Right renal pelvis (tissue), 4 donors: ENCODE measurements at places on chromosomes 3 and 15. TPM values are rescaled to one million over a fixed set of nuclear protein-coding genes. Genes with fewer than 3 reads are reported as not detected.

GRCh38 chr3:183637106-183637486 is 1.7 kb downstream of the KLHL24 start:
- no peak for DNase-seq

- no peak for DNase-seq
Observed at GRCh38 chr3:179278932-179279693, 28.2 kb upstream of the KCNMB3 start.

GRCh38 chr3:162092751-162093150 is 596.1 kb downstream of the OTOL1 start:
- no peak for DNase-seq

DNA sequence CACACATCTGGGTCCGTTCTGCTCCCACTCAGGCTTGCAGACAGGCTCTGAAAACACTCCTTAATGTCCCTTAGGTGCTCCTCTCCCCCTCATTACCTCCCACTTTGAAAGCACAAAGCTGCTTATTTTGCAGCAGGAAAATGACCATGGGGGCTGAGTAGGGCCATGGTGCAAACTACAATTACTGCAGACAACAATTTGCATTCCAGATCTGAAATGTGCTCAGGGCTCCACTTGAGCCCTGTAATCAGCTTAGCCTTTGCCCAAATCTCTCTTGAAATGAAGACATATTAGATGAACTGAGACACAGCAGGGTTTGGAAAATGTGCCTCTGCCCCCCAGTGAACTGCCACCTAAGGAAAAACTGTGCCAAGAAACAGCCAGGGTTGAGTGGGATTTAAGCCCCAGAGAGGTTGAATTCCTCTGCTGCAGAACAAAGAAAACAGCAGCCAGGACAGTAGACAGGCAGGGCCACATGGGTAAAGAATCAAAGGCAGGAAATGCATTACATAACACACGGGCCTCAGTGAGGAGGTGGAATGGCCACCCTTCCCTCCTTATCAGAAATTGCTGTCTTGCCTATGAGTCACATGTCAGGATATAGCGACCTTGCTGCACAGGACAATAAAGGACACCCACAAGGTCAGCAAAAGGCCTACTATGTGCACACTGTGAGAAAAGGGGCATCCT is 126.8 kb upstream of the ARHGEF3 start:
- no peak for DNase-seq

GRCh38 chr3:131323792-131324191 is 57.8 kb upstream of the NUDT16 start:
- DNase-seq: no peak

- DNase-seq: no peak
Observed at GRCh38 chr3:86793786-86794185, 197.2 kb downstream of the VGLL3 start.

DNA sequence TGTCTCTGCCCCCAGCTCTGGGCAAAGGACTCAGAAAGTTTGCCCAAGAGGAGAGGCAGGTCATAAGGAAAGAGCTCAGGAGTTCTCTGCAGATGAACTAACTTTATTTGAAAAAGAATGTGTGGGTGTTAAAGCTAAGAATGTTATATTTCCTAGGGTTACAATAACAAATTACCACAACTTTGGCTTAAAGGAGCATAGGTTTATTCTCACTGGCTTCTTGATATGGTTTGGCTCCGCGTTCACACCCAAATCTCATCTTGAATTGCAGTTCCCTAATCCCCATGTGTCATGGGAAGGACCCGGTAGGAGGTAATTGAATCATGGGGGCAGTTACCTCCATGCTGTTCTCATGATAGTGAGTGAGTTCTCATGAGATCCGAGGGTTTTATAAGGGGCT is 383.7 kb upstream of the CFAP20DC start:
- no peak for DNase-seq

- DNase-seq: no peak
Observed at GRCh38 chr3:65177960-65178376, 490.2 kb upstream of the ADAMTS9 start.

- no peak for DNase-seq
Observed at GRCh38 chr3:155641956-155642355, 102.9 kb downstream of the PLCH1 start.

GRCh38 chr3:170346481-170347392 is 10.8 kb upstream of the SKIL start:
- DNase-seq: no peak

DNA sequence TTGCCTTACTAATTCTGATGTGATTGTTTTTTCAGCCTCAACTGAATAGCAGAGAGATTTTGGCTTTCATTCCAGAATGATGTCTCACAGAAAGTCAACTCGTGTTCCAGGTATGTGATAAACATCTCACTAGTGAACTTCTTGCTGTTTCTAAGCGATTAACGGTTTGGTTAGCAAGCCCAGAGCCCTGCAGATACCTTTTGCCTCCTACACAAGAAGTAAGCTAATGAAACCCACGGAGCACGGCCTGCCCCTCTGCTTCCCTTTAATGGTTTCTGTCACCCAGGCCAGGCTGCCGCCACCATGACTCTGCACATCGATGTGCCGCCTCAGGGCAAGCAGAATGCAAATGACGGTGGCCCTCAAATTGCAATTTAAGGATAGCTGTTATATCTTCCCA is 155.9 kb upstream of the ICE2 start:
- no peak for DNase-seq

DNA sequence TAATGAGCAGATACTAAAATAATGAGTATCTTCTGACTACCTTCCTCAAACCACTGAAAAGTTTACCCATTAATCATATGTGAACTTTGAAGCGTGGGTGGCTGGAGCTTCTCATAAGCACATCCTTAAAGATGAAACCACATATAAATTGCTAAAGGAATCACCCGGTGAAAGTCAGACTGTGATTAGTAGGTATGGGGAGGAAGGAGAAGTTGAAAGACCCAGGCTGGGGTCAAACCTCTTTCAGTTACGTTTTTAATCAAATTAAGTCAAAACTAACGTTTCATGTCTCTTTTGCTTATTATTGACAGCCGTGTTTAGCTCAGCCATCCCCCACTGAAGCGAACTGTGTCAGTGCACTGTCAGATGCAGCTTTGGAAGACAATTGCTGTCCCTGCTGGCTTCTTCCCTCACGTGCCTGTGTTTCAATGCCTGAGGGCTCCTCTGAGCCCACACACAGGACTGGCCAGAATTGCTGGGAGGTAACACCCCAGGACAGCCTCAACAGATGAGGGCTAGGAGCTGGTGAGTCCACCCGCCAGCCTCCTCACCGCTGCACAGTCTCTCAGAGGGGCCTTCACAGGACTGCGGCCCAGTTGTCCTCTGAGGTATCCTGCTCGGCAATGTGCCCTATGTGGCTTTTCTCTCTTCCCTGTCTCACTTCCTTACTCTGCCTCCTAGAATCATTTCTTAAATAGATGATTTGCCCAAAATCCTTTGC is 29.3 kb upstream of the SH3BP5 start:
- DNase-seq: no peak

- no peak for DNase-seq
Observed at GRCh38 chr3:141116721-141117120, 65.6 kb downstream of the SPSB4 start.

GRCh38 chr3:15014606-15015328 is 50.3 kb downstream of the MRPS25 start:
- no peak for DNase-seq

DNA sequence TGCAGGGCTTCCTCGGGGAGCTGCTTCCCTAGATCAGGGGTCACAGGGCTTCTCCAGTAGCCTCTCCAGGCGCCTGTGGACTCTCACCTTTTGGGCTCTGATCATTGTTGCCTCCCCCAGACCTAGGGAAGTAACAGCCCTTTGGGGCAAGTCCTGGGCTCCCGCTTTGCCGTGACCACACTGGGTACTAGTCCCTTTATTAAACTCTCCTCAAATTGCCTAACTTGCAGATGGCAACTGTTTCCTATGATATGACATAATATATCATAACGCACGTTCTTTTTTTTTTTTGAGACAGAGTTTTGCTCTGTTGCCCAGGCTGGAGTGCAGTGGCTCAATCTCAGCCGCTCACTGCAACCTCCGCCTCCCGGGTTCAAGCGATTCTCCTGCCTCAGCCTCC is 17.9 kb upstream of the NRROS start:
- DNase-seq: no peak

- no peak for DNase-seq
Observed at GRCh38 chr3:4848176-4848825, 130.9 kb upstream of the BHLHE40 start.

DNA sequence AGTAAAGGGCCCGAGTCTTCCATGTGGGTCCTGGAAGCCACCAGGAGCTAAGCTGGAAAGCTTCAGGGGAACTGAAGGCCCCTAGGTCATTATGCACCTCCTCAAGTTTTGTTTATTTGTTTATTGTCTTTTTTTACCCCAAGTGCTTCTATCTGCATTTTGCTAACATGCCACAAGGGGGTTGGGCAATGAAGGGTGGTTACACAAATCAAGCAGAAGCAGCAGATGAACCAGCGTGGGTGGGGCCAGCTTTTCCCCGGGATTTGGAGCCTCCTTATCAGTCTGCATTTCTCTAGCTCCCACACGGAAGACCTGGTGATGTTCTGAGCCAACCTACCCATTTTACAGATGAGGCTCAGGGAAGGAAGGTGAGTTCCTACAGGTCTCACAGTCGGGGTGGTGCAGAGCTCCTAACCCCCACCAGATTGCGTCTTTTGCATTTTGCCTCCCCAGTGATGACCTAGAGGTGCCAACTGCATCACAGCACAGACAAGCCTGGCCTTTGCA is 16.8 kb downstream of the TMC3 start:
- no peak for DNase-seq

DNA sequence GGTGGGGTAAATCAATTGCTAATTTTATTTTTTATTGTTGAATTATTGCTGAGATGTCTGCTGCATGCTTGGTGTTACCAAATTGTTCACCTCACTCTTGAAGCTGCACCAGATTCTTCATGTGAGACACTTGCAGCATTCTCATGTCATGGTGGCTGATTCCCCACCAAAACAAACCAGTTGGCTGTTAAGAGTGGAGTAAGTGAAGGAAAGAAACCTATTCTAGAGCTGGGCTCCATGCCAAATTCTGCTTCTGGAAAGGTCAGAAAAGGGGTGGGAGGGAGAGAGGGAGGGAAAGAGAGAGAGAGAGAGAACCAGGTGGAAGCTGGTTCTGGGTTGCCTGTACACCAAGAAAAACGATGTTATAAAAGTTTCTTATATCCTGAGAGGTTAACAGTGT is 317.5 kb upstream of the THRB start:
- no peak for DNase-seq

DNA sequence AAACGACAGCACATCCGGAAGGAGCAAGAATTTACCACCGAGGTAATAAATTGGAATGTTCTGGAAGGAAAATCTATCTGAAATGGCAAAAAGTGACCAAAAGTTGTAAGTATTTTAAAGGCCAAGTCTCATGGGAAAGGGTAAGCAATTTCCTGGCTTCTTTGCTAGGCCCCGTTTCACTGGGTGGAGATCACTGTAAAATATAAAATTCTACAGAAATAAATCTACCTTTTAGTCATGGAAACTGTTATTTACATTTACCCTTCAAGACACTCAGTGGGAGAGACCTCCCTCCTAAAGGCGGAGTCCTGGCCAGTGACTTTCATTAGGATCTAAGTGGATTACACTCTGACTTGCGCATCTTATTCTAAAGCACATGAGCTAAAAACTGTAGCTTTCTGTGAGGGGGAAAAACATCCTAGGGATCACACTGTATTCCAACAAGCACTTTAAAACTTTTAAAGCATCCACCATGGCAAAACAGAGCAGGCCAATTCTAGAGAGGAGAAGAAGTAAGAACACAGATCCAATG is 28.8 kb downstream of the LYZL4 start:
- no peak for DNase-seq

DNA sequence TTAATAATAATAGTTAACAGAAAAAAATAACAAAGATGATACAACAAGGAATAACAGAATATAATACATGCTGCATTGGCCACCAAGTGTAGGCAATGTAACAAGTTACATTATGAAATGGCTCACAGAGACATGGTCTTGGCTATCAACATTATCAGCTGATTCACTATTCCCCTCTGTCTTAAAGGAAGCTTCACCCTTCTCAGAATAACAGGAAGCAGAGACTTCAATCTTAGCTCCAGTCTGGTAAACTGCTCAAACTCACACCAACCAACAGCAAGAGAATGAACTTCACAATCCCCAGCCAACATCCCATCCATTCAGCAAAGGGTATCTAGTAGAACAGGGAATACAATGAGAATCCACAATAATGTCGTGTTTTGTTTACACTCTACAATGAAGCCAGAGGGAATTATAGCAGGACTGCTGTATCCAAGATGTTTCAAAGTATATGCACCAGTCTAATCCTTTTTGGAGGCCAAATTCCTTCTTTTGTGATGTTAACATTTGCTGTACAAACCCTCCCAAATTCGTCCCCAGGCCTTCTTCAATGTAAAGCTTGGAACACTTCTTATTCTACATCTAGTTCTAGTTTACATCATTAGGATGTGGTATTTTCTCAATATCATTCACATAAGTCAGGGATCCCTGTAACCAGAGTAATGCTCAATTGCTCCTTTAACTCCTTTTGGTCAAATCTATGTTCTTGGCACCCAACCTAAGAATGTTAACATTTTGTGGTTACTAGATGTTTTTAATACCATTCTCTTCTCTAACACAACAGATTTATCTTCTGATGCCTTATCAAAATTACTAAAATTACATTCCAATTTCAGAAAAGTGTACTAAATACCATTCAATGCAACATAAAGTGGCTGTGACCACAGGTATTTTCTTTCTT is 52.4 kb upstream of the CMSS1 start:
- no peak for DNase-seq

DNA sequence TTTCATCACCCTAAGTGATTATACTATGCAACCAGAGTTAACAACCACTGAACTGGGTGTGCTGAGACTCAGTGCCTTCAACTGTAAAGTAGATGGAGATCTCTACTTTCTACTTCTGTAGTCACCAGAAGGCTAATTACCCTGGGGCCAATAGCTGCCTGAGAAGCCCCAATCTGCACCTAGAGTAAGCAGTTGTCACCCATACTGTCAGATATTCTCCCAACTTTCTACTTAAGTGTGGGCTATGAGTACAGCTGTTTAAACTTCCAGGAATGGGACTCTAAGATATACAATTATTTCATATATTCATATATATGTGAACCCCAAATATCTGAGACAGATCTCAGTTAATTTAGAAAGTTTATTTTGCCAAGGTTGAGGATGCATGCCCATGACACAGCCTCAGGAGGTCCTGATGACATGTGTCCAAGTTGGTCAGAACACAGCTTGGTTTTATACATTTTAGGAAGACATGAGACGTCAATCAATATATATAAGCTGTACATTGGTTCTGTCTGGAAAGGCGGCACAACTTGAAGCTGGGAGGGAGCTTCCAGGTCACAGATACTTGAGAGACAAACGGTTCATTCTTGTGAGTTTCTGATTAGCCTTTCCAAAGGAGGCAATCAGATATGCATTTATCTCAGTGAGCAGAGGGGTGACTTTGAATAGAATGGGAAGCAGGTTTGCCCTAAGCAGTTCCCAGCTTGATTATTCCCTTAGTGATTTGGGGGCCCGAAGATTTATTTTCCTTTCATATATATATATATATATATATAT is 41.9 kb downstream of the CCNL1 start:
- no peak for DNase-seq

GRCh38 chr3:72488738-72489035 is 359.6 kb downstream of the SHQ1 start:
- DNase-seq: no peak

The WDR93 gene
- 2.1 TPM for polyA plus RNA-seq

The ITGA11 gene
- 3.0 TPM for polyA plus RNA-seq

The IGSF10 gene
- 2.1 TPM for polyA plus RNA-seq

The MST1R gene
- polyA plus RNA-seq: 1.5 TPM

The LTK gene
- 2.3 TPM for polyA plus RNA-seq

The SHF gene
- polyA plus RNA-seq: 17.8 TPM

The PEAK1 gene
- polyA plus RNA-seq: 30.6 TPM

The NR1I2 gene
- 0.73 TPM for polyA plus RNA-seq

The CORO2B gene
- 24.5 TPM for polyA plus RNA-seq

The FBXO40 gene
- 0.01 TPM for polyA plus RNA-seq

The FAM43A gene
- polyA plus RNA-seq: 7.6 TPM

The KCNMB2 gene
- 27.4 TPM for polyA plus RNA-seq

The TTLL13 gene
- 0.19 TPM for polyA plus RNA-seq
